ENCODE measurements at places on chromosomes 3 and 15.

- no peak for DNase-seq
Measured at GRCh38 chr3:107425033-107425432, 47.8 kb downstream of the CCDC54 start.

GRCh38 chr3:120684896-120685295, 2.9 kb upstream of the HGD start:
- DNase-seq: no peak

GRCh38 chr3:6444888-6445658, 415.8 kb upstream of the GRM7 start:
- no peak for DNase-seq

DNA sequence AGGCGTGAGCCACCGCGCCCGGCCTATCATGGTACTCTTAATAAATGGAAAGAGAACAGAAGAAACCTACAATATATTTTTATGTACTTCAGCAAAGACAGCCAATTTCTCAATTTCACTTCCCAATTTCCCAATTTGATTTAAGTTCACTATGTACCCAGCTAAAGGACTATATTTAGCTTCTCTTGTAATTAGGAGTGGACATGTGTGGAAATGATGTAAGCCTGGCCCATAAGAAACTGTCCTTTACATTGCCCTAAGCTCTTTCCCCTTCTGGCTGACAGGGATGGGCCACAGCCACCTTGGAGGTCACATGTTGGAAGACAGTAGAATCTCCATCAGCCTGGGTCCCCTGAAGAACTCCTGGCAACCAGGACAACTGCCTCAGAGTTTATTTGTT, 6.2 kb downstream of the TMEM39A start:
- DNase-seq: no peak

GRCh38 chr15:80754014-80754413, 25.2 kb upstream of the CEMIP start:
- no peak for DNase-seq

- no peak for DNase-seq
Measured at GRCh38 chr3:184500344-184500923, 61.2 kb upstream of the EPHB3 start.

DNA sequence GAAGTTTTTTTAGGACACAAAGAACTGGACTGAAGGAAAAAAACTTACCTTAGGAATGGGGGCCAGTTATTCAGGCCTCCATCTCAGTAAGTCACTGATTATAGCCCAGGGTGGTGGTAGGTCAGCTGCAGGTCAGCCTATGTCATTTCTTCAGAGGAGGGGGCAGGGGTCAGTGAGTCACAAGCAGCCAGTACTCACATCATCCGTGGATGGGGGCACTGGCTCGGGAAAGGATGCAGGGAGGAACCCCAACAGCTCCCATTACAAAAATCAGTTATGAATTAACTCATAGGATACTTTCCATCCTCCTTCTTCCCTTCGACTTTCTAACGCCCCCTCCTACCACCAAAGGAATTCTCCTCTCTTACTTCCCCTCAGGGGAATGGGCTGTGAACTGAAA, 578.3 kb downstream of the PDCD6IP start:
- no peak for DNase-seq

DNA sequence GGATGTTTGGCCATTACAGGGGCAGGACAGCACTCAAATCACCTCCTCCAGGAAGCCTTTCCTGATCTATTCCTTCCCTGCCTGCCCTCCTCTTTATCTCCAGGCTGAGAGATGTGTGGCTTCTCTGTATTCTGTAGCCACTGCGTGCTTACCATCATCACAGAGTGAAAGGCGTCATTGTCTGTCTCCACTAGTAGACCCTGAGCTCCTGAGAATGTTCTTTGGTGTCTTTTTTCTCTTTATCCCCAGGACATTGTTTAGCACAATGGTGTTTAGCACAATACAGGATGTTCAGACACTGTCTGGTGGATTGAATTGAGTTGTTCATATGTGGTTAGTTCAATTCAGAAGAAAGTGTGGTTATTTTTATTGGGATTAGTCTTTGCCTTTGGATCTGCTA, 26.2 kb upstream of the LARS2 start:
- DNase-seq: no peak

- DNase-seq: no peak
Measured at GRCh38 chr3:157279237-157279636, 119.3 kb upstream of the CCNL1 start.

DNA sequence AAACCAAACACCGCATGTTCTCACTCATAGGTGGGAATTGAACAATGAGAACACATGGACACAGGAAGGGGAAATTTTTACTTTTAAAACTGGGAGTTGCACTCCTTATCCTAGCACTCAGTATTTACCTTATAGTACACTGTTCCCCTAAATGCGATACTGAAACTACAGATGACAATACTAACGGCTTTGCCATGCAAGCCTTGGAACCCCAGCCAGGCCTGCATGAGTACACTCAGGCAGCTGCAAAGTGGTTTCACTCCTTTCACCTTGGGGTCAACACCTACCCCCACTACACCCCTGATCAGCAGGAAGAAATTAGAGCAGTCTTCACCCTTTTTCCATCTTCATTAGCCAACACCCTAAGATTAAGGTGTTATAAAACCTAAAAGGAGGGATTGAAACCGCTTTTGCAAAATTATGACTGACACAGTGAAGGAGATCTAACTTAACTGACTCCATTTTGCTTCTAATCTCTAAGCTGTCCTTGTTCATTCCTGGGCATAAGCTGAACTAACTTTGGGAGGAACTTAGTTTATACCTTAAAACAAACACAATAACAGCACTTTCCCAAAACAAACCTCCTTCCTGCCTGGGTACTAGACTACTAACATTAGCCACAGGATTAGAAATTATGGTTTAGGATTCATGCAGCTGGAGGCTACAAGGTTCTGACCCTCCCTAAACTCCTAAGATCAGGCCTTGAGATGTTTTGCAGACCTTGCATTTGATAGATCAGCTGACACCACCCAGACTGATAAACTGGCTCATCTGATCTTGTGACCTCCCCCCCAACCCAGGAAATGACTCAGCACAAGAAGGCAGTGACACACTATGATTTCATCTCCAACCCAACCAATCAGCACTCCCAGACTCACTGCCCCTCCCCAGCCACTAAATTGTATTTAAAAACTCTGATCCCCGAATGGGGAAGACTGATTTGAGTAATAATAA, 452.1 kb upstream of the PPP2R3A start:
- DNase-seq: no peak

DNA sequence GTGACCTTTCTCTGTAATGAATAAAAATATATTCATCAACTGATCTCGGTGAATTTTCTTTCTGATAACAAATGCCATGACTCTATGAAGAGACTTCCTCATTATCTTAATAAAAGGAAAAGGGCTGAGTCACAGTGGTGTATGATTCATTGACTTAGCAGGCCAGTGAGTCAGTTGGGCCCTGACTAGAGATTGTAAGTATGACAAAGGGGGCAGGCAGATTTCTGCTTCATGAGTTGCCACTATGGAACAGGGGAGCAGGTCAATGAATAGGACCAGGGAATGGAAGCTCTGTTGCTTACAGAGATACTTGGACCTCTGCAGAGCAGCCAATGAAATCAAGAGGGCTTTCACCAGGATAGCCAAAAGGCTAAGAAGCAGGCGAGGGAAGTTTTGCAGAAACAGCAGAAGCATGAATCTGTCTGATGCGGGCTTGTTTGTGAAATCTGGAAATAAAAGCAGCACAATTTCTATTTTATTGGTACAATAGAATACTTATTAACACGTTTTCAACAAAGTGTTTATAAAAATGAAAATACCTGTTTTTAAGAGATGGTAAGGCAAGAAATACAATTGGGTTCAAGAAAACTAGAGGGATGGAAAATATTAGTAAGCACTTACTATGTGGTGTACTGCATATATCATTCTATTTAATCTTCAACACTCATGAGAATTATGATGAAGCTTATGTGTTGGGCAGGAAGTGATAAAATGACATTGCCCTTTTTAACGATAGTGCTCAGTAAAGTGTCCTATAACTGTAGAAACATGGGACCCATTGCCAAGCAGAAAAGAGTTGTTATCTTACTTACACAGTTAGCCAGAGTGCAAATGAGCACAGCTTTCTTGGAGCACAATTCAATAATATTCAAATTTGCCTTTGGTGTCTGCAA, 169.8 kb upstream of the MYRIP start:
- DNase-seq: no peak

- no peak for DNase-seq
Measured at GRCh38 chr15:97995192-97995591, 34.7 kb downstream of the ARRDC4 start.

GRCh38 chr15:74873756-74874424, 725 bp upstream of the SCAMP2 start:
- no peak for DNase-seq

DNA sequence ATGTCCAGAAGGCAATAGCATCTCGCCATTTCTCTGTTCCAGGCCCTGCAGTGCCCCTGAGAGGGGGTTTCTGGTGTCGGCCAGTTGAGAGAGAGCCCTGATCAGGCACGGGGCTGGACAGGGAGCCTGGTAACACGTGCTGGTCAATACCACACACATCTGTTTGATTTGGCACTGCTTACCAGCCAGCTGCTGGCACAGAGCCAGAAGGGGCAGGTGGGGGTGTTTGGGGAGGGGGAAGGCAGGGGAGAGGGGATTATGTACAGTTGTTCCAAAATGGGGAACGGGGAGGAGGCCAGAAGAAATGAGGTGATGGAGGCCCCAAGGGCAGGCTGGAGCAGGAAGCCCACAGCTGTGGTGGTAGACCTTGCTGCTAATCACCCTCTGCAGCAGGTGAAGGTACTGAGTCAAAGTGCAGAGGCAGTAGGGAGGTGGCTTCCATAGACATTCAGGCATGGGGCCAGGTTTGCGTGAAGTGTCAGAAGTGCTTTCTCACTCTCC, 153.5 kb upstream of the LPP start:
- DNase-seq: no peak

DNA sequence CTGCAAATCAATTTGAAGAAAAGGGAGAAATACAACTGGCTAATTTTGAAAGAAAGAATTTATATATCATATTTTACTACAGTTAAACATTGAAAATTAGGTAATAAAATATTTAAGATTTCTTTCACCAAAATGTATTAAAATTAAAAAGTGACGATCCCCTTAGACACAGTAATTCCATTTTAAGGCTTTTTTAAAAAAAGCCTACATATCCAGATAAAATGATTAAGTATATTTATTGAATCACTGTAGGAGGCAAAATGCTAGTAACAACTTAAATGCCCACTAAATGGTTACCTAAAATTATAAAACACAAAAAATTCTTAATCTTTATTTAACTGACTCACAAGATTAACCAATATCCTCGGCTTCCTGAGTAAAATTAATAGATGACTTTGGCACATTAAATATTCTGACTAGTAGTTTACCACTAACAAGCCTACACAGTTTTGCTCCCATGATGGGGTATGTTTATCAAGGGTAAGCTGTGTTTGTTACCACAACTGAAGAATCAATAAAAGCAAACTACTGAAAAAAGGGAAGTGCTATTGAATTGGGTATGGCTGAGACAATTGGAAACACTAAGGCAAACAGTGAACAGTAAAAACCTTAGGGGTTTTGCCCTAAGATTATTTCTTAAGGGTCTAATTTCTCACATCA, 28.4 kb downstream of the ANKRD28 start:
- no peak for DNase-seq

GRCh38 chr3:154954757-154955156, 125.4 kb upstream of the MME start:
- no peak for DNase-seq

DNA sequence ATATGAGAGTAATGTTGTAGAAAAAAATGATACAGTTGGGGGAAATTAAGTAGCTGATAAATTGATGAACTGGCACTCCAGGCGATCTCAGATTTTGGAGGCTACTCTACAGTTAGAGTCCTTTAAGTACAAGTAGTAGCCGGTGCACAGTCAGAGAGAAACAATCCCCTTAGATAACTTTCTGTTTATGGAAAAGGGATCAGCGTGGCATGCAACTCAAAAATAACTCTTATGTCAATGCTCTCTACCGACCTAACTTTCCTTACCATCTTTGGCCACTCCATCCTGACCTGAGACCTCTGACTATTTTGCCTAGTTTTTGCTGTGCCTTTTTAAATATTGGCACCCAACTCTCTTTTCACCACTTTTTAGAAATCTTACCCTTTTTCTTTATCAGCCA, 299.6 kb downstream of the UNC13C start:
- DNase-seq: no peak

DNA sequence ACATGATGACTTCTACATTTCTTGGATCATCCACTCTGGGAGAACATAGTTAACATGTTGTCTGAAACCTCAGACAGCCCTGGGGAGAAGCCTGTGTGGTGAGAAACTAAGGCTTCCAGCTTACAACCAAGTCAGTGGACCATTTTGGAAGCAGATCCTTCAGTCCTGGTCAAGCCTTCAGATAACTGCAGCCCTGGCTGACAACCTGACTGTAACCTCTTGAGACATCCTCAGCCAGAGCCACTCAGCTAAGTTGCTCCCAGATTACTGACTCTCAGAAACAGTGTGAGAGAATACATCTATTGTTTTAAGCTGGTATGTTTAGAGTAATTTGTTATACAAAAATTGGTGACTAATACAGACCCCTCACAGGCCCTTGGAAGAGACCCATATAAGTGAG, 50.9 kb upstream of the KPNA4 start:
- DNase-seq: no peak

All from CD4-positive, alpha-beta memory T cell (primary cell).